CD14-positive monocyte (primary cell): ENCODE measurements at places on chromosomes 1 and 21.

DNA sequence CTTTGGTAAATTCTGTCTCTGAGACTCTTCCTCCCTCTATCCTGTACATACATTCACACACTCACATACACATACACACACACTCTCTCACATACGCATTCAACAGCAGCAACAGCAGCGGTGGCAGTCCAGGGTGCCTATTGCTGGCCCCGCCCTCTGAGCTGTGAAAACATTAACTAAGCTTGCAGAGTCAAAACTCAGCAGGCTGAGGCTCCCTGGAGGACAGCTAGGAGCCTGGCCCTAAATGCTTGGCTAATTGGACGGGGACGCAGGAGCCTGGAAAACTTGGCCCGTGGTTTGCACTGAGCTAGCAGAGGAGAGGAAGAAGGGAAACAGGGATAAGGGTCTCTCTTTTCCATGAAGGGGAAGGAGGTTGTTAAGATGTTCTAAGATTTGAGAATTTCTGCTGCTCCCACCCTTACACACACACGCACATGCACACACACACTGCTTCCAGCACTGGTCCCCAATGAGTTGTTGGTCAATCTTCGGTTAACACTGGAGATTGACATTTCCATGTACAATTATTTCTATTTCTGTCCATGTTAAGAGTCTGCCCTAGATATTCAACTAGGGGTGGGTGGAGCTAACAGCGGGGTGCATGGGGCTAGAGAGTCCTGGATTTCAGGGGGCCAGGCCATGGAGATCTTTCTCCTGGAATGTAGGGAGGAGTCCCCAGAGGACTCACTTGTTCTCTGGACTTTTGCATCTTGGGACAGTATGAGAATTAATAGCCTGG is 94.2 kb downstream of the PLXNA2 start:
- no peak for DNase-seq

- no peak for DNase-seq
Observed at GRCh38 chr1:108056436-108056990, 91.5 kb upstream of the VAV3 start.

- no peak for DNase-seq
Observed at GRCh38 chr1:183097438-183098051, 74.3 kb downstream of the LAMC1 start.

DNA sequence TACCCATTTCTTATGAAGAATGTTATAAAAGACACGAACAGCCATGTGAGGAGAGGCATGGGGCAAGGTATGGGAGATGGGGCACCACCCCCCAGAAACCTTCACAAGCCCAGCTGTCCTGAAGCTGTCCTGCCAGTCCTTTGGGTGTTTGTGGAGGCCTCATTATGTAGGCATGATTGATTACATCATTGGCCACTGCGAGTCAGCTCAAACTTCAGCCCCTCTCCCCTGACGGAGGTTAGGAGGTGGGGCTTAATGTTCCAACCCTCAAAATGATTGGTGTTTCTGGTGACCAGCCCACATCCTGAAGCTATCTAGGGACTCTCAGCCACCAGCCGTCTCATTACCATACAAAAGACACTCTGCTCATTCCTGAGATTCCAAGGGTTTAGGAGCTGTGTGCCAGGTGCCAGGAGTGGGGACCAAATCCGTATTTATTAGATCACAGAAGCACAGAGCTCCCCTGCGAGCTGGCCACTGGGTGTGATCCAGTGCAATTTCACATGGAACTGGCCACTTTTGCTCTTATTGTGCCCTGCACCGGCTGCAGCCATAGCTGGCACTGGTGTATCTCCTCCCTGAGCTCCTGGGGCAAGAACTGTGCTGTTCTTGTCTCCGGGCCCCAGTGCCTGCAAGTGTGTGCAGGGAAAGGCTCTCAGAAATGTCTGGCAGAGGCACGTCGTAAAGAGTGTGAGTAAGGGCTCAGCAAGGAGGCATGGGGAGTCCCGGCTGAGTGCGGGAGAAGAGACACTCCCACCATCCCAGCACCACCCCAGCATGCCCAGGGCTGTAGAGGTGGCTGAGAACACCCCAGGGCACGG is 10.5 kb downstream of the KIAA1614 start:
- DNase-seq = no peak

GRCh38 chr1:152013664-152014237 is 20.1 kb upstream of the S100A10 start:
- DNase-seq = peak; percentile 58

DNA sequence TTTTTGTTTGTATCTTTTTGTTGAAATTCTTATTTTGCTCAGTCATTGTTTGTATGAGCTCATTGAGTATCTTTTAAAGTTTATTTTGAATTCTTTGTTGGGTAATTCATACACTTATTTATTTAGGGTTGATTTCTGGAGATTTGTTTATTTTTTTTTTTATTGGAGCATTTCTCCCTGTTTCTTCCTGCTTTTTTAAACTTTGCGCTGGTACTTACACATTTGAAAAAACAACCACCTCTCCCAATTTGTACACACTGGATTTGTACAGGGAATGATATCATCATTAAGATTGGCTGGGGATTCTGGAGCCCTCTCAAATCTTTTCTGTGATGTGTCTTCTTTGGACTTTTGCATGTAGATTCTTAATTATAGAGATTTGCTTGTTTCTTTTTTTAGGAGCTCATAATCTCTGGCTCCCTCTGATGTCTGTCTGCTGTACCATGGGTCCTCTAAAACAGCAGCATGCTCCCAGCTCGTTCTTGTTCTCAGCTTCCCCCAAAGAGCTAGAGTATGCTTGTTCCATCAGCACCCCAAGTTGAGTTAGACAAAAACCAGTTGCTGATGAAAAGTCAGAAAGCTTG is 310.7 kb downstream of the DUSP10 start:
- no peak for DNase-seq

GRCh38 chr1:160261556-160261892 is 825 bp downstream of the DCAF8 start:
- DNase-seq = peak; percentile 73

DNA sequence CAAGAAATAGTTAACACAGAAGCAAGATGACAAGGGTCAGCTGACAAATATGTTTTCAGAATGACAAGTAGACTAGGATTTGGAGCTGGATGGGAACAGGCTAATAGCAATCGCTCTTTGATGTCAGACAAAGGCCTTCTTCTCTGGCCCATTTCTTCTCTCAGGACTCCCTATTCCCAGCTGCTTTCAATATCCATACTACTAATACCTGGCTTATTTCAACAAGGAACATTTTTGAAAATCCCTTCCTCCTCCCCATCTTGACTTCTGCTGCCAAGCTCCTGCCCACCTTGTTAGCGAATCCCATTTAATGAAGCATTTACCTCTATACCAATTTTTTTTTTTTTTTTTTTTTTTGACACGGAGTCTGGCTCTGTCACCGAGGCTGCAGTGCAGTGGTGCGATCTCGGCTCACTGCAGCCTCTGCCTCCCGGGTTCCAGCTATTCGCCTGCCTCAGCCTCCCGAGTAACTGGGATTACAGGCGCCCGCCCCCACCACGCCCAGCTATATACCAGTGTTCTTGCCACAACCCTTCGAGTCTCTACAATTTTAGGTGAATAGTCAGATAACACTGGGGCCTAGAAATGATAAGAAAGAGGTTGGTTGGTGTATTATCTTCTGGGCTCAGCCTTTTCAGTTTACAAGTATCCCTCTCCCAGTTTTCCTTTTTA is 68.4 kb downstream of the MACF1 start:
- DNase-seq = no peak

GRCh38 chr1:153441238-153441755 is 19.2 kb downstream of the S100A7 start:
- DNase-seq = no peak

GRCh38 chr1:61442544-61442943 is 282.4 kb downstream of the TM2D1 start:
- no peak for DNase-seq
